ENCODE measurements at places on chromosomes 13 and 19.

DNA sequence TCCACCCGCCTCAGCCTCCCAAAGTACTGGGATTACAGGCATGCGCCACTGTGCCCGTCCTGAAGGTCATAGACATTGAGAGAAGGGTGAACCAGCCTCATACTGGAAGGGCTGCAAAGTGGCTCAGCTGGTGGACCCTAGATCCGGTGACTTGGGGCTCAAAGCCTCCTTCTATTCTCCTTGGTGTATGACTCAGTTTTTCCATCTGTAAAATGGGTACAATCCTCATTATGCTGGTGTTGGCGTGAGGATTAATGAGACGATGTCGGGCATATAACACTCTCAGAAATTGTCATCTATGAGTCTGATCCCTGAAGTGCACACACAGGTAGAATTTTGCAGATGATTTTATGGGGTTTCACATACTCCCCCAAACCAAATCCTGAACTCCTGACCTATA is 5.8 kb upstream of the CAMSAP3 start:
- no peak for DNase-seq

GRCh38 chr13:106284358-106284757 is 251.1 kb downstream of the EFNB2 start:
- no peak for DNase-seq

DNA sequence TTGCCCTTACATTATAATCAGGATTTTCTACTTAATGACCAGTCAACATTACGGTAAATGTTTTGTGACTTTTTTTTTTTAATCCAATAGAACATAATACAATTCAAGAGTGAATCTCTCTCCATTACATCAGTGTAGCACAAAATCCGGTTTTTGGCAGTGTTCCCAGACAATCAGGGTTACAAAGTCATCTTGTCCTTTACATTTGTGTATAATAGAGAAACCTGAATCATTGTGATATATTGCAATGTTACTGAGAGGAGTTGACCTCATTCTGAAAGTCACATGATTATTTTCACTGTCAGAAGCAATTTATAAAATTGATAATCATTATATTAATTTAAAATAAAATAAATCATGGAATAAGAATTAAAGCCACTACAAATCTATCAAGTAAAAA is 1346.0 kb upstream of the SPRY2 start:
- no peak for DNase-seq

GRCh38 chr13:91101381-91101780 is 246.1 kb upstream of the MIR17HG start:
- no peak for DNase-seq

DNA sequence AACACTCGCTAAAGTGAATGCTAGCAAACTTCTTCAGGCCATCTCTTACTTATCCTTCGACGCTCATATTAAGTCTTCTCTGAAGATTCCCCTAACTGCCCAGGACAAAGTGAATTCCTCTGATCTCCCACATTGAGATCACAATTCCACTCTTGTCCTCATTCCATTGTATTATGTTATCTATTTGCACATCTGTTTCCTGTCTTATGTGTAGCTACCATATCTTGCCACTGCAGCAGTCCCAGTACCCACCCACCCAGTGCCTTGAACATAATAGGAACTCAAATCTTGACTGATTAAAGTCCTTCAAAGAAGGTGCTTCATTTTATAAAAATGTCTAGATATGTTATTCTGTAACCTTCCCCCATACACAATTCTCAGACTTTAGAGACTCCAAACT is 702.3 kb downstream of the DIAPH3 start:
- no peak for DNase-seq

GRCh38 chr19:53365899-53366493 is 491 bp downstream of the ZNF525 start:
- DNase-seq, result no peak

- DNase-seq, result no peak
These were observed 31.0 kb downstream of the CILP2 start for GRCh38 chr19:19568802-19569756.
